ENCODE measurements at places on chromosomes 1 and 21. TPM values are rescaled to one million over a fixed set of nuclear protein-coding genes. Genes with fewer than 3 reads are reported as not detected.

The HSD3B2 gene
- 125 TPM for total RNA-seq

The ADCY10 gene
- 3.7 TPM for total RNA-seq

The S100A4 gene
- 138 TPM for total RNA-seq

The NHLH2 gene
- total RNA-seq = not detected

The GJA4 gene
- 1.9 TPM for total RNA-seq

The SHE gene
- total RNA-seq = 5.2 TPM

The UBXN10 gene
- 4.3 TPM for total RNA-seq

The FMO5 gene
- total RNA-seq = 57.6 TPM

The GCLM gene
- total RNA-seq = 9.6 TPM

The COL9A2 gene
- total RNA-seq = 43.0 TPM

The MOV10 gene
- total RNA-seq = 92.4 TPM

The TBX19 gene
- 2.9 TPM for total RNA-seq

The KCNK1 gene
- 21.8 TPM for total RNA-seq

The KCNJ9 gene
- not detected for total RNA-seq

The ANGPTL7 gene
- 0.55 TPM for total RNA-seq

The HIVEP3 gene
- total RNA-seq = 3.7 TPM

The AMPD1 gene
- not detected for total RNA-seq

The SLC44A3 gene
- total RNA-seq = 24.9 TPM

All from transverse colon (tissue), 4 donors.